ENCODE measurements at places on chromosomes 6 and 20.

DNA sequence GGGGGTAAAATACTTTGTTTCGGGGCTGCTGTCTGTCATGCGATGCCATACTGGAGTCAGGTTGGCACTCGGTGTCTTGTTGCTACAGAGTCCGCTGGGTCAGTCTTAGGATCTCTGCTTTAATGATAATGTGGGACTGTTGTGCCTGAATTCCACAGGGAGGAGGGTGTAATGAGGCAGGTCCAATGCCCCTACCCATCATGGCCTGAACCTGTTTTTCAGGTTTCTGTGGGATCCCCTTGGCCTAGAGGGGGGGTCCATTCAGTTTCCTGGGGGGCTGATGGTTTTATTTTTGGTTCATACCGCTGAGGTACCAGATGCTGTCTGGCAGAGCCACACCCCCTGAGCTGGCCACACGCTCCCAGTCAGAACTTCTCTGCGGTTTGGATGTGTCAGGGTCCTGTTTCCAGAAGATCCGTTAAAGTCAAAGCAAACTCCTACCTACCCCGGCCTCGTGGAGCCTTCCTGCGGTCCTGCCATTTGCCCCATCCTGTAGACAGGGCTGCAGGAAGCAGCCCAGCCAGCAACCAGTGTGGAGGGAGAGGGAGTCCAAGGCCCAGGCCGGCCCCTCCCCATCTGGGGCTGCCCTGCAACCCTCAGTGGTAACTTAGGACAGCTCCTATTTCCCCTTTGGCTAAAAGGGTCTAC is 69.7 kb downstream of the TCP11 start:
- DNase-seq, result no peak

DNA sequence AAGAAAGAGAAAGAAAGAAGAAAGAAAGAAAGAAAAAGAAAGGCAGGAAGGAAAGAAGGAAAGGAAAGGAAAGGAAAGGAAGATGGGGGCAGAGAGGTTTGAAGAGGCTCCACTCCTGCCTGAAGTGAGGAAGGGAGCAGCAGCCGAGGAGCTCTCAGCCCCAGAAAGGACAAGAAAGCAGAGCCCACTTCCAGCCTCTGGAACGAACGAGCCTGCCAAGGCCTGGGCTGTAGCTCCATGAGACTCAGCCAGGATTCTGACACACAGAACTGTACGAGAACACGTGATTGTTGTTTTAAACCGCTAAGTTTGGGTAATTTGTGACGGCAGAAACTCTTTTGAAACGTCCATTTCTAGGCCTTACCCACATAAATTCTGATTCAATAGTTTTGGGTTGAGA is 69.5 kb downstream of the TTLL2 start:
- DNase-seq, result no peak

- no peak for DNase-seq
These were observed 4.6 kb downstream of the TGM3 start for GRCh38 chr20:2300420-2300819.

DNA sequence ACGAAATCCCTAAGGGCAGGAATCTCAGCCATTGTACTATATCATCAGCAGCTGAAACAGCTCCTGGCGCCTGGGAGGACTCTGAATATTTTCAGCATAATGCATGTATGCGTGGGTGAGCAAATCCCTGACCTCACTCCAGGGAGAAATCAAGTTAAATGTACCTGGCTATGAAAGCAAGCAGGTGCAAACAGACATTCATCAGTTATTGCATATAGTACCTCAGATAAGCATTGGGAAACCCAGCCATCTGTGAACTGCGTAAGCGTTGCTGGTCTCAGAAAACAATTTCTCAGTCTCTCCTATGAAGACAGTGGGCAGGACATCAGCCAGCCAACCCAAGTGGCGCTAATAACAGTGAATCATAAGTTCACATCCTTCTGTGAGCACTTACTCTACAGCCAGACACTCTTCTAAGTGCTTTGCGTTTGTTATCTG is 622.6 kb downstream of the EPM2A start:
- DNase-seq, result no peak

DNA sequence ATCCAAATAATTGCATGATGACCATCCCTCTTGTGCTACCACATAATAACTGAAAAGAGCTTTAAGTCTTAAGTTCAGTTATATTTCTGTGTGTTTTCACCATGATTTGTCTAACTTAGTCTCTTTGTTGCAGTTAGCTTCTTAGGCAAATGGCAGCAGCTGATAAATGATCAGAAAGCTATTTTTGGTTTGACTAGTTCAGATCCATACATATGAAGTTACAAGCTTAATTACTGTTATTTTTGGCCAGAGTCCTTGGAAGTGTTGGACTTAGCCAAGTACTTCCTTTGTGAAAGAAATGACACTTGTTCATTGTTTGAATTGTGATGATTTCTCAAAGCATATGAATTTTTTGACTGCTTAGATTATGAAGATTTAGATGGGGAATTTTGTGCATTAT is 54.2 kb downstream of the HIVEP1 start:
- no peak for DNase-seq

- no peak for DNase-seq
These were observed 64.5 kb downstream of the GMPR start for GRCh38 chr6:16302721-16303552.

GRCh38 chr20:16219182-16219581 is 354.1 kb downstream of the KIF16B start:
- DNase-seq, result no peak

- no peak for DNase-seq
These were observed 45.0 kb downstream of the TIAM2 start for GRCh38 chr6:155040154-155040553.

DNA sequence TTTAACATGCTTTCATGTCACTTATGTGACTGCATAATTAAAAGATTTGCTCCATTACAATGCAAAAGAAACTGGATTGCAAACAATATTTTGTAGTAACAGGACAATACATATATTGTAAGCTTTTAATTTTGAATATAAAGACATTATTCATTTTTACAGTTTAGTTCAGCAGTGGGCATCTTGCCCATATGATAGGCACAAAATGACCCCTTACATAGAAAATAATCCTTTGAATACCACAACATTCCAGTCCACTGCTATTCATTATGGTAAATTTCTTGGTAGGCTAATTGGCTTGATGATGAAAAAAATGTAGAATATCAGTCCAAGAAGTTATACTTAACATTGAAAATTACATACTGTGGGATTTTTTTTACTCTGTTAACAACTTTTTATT is 74.1 kb upstream of the LAMA2 start:
- DNase-seq, result no peak

DNA sequence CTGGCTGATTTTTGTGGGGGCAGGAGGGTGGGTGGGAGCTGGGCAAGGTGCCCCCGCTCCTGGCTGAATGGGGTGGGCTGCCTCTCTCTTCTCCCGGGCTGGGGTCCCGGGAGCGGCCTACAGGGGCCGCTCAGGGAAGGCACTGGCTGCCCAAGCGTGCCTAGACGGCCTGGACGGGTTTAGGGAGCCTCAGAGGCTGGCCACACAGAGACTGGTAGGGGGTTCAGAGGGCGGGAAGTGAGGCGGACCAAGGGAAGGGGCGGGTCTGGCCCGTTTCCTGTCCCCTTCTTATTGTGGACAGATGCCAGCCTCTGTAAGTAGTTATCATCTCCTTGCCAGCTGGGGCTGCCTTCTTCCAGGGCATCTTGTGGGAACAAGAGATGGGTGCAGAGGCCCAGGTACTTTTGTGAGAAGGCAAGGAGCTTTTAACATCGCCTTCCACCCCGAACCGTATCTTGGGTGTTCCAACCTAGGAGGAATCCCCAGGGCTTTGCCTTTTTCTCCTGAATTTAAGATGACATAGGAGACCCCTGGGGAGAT is 437 bp downstream of the CD40 start:
- DNase-seq, result no peak

DNA sequence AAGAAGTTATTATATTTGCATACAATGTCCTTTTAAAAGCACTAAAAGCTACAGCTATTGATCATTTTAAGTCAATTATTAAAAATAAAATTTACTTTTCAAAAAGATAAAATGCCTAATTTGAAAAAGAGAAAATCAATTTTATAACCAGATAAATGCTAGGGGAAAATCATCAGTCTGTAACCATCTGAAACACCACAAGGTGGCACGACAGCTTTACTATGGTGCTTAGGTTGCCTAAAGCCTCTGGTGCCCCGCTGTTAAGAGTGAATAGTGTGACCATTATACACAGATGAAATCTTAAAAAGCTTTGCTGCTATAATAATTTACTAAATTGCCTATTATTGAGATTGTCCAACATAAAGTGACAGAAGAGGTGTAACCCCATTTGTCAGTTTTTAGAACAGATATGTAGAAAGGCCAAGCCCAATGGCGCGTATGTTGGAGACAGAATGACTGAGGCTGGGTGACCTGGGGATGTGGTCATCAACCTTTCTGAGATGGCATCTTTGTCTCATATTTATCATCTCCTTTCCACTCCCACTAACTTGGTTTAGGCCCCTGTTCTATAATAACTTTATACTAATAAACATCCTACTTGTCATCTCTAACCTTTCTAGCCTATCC is 100.8 kb downstream of the MOXD1 start:
- DNase-seq, result peak; percentile 4
